NCI-H2107 (cell line): ENCODE measurements at places on chromosomes 12 and 14.

DNA sequence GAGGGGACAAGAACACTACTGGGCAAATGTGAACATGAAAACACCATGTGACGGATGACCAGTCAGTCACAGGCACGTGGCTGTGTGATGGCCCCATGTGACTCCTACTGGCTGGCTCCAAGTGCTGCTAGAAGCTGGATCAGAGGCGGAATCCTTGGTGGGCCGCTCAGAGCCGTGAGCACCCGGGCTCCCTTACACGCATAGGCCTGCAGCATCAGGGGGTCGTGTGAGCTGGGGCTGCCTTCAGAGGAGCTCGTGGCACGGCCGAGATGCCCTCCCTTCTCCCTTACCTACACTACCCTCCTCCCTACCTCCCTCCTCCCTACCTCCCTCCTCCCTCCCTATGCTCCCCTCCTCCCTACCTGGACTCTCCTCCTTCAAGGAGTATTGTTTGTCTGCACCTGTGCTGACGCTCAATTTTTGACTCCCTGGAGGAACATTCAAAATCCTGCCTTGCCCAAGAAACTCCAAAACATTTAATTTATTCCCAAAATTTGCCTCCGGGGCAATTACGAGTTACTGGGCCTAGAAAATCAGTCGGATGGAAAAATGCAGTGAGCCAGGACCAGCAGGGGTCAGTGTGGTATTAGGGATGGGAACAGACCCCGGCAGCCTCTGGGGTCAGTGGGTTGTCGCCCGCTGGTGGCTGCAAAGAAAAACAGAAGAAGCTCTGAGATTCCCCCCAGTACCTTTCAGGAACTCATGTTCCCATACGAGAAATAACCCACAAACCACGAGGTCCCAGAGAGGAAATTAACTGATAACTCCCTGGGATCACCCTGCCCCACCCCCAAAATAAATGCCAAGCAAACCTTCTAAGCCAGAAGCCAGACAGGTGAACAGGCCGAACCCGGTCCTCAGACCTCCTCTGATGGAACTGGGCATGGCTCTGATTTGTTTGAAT is 61.3 kb downstream of the C14orf132 start:
- DNase-seq, result peak; percentile 81

- DNase-seq, result no peak
These were observed 910.4 kb downstream of the VRK1 start for GRCh38 chr14:97707603-97708002.

- DNase-seq, result no peak
These were observed 125.2 kb upstream of the PARP11 start for GRCh38 chr12:3998397-3998796.

- no peak for DNase-seq
These were observed 45.9 kb downstream of the TMPRSS12 start for GRCh38 chr12:50888666-50889065.

- DNase-seq, result no peak
These were observed 404 bp upstream of the CCDC91 start for GRCh38 chr12:28189784-28190320.

- no peak for DNase-seq
These were observed 14.3 kb upstream of the GTF2A1 start for GRCh38 chr14:81235096-81235495.

- no peak for DNase-seq
These were observed 10.7 kb upstream of the ARID4A start for GRCh38 chr14:58287607-58288042.

- DNase-seq, result no peak
These were observed 365.5 kb downstream of the CCDC91 start for GRCh38 chr12:28555748-28556147.

DNA sequence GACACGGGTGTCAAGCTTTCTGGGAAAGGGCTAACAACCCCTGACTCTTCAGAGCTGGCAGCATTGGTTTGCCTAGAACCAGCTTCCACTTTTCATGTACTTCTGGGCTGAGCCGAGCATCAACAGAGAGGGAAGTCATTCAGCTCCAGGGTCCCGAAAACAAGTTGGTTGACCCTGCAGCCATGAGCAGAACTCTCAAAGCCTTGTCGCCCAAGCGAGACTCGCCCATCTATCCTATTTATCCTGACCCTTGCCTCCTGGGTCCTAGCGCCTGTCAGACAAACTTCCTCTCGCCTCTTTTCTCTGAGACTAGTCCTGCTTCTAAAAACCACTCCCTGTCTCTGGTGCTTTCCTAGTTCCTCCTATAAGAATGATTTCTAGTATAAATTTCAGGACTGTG is 47.9 kb downstream of the ASCL4 start:
- no peak for DNase-seq

GRCh38 chr12:76866726-76867125 is 12.1 kb downstream of the CSRP2 start:
- no peak for DNase-seq

GRCh38 chr12:47105914-47106674 is 26.3 kb upstream of the AMIGO2 start:
- DNase-seq, result no peak

- DNase-seq, result no peak
These were observed 11.7 kb downstream of the PRKCH start for GRCh38 chr14:61333087-61333486.

- DNase-seq, result no peak
These were observed 69.4 kb downstream of the SPATA7 start for GRCh38 chr14:88454886-88455285.

DNA sequence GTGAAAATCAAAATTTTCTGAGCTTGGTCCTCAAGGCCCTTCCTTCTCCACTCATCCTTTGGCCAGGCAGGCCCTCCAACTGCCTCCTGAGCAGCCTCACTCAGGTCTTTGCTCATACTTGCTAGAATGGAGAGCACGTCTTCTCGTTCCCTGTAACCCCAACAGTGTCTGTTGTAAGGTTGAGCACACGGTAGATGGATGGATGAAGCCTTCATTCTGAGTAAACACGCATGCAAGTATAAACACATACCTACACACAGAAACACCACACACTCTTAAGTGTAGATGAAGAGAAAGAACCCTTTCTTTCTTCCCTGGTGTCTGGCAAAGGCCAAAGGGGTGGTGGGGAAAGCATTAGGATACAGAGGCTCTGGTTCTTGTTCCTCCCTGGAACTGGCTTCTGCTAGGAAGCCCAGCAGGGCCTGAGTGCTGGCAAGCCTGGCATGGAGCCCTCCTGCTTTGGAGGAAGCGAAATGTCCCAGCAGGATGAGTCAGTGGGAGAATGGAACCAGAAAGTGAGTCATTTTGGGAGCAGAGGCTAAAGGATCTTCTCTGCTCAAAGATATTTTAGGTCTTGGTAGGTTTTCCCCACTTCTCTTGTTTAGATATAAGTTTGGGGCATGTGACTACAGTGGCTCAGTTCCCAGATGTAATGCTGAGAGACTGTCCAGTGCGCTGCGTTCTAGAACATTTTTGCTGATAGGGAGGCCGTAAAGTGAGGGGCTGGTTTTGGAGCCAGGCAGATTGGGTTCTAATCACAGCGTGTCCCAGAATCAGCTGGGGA is 127.4 kb downstream of the CACNA1C start:
- no peak for DNase-seq

- no peak for DNase-seq
These were observed 6.0 kb downstream of the BTG1 start for GRCh38 chr12:92139634-92140150.
